Stimulated activated CD4-positive, alpha-beta T cell treated with anti-CD3 and anti-CD28 coated beads, Interleukin-4, amount 100 ng/mL, for 24 hours (primary cell): ENCODE measurements at places on chromosomes 4 and X.

GRCh38 chr4:105361053-105361452 lies 112.8 kb downstream of the PPA2 start:
- DNase-seq, result no peak

DNA sequence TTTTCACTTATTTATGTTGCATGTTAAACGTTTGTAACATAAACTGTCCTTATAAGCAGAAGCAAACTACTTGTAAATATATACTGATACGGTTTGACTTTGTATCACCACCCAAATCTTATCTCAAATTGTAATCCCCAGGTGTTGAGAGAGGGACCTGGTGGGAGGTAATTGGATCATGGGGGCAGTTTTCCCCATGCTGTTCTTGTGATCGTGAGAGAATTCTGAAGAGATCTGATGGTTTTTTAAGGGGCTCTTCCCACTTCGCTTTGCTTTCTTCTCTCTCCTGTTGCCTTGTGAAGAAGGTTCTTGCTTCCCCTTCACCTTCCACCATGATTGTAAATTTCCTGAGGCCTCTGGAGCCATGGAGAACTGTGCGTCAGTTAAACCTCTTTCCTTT lies 87.1 kb upstream of the MAPK10 start:
- DNase-seq, result no peak

DNA sequence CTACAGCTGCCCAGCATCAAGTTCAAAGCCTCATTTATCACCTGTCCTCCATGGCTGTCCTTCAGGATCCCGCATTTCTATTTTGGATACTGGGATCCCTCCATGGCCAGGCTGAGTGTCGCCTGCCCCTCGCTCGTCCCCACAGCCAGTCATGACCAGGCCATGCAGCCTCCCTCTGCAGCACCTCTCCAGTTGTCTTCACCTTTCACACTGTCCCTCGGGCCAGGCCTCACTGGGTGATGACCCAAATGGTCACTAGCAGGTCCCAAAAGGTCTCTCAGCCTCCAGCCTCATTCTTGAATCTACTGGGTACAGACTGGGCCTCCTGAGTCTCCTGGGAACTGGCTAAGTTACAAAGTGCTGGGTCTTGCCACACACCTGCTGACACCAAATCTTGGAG lies 48.7 kb upstream of the HELT start:
- DNase-seq, result no peak

DNA sequence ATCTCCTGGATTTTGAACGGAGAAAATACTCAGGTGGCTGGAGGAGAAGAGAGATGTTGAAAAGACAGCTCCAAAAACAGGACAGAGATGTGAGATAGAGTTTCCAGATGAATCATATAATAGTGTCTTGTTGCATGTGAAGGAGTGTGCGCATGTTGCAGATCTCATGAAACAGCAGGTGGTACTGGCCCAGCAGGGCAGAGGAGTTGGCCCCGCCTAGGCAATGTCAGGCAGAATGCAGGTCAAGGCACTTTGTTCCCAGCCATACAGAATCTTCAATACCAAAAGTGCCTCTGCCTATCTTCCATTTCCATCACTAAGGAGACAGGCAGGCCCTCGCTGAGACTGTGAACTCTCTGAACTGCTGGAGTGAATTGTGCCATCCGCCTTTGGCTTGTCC lies 63.9 kb upstream of the FAT1 start:
- no peak for DNase-seq

GRCh38 chrX:71514367-71515037 lies 18.4 kb upstream of the OGT start:
- DNase-seq, result peak; percentile 12

DNA sequence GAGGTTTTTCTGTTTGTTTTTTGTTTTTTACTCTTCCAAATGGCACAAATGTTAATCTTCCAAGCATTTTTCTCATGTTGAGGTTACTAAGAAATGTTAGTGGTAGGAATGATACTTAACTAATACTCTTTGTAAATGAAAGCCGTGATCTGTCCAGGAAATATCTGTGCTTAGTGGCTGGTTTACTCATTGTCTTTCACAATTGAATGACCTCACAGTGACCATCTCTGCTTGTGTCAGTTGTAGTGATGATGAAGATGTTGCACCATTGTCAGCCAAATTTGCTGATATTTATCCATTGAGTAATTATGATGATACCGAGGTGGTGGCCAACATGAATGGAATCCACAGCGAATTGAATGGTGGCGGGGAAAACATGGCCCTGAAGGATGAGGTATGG lies 93.5 kb downstream of the TNIP2 start:
- no peak for DNase-seq

DNA sequence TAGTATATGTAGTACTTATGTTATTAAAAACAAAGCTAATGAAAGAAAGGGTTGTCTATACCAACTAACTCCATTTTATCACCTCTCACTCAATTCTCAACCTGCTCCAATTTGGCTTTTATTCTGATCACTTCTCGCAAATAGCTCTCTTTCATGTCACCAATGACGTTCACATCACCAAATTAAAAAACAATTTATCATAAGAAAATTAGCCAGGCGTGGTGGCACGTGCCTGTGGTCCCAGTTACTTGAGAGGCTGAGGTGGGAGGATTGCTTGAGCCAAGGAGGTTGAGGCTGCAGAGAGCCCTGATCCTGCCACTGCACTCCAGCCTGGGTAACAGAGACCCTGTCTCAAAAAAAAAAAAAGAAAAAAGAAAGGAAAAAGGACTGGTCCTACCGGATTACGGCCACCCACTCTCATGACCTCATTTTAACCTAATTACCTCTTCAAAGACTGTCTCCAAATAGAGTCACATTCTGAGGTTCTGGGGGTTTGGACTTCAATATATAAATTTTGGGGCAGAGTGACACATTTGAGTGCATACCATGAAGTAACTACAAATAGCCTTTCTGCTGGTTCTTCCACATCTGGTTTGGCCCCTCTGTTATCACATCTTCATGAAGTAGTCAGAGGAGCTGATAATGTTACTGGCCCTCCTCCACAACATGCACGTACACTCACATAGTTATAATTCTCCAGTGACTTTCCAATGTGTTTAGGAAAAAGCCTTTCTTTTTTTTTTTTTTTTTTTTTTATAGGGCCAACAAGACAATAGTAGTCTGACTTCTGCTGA lies 15.8 kb upstream of the RBMX start:
- DNase-seq, result no peak

DNA sequence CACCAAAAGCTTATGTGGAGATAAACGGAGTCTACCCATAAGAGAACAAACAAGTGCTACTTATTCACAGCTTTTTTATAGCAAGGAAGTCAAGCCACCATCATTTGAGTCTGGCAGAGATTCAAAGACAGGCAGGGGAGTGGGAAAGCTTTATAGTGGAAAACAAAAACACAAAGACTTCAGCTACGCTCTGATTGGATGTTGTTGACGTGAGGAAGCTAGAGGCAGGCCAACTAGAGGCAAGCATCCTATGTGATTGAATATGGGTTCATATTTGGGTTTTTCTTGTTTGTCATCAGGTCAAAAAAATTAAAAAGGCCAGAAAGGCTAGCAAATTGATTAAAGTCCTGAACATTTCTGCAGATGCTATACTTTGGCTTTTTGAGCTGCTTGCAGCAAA lies 719 bp upstream of the TCEAL4 start:
- no peak for DNase-seq

DNA sequence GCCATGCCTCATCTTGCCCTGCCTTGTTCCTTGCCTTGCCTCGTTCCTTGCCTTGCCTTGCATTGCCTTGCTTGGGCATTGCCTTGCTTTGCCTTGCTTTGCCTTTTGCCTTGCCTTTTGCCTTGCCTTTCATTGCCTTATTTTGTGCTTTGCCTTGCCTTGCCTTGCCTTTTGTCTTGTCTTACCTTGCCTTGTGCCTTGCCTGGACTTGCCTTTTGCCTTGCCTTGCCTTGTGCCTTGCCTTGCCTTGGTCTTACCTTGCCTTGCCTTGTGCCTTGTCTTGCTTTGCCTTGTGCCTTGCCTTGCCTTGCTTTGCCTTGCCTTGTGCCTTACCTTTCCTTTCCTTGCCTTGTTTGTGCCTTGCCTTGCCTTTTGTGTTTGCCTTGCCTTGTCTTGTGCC lies 88.2 kb downstream of the TAB3 start:
- DNase-seq, result no peak

DNA sequence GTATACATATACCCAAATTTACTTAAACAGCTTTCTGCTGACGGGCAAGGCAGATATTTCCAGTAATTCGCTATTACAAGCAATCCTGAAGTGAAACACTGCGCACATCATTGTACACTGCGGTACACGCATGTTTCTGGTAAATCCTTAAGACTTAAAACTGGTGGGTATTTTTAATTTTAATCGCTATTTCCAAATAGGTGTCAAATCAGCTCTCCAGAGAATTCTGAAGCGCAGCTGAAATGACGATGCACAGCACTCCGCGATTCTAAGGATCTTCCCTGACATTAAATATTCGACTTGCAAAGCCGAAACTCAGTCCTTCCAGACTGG lies 361 bp downstream of the TMEM128 start:
- no peak for DNase-seq

DNA sequence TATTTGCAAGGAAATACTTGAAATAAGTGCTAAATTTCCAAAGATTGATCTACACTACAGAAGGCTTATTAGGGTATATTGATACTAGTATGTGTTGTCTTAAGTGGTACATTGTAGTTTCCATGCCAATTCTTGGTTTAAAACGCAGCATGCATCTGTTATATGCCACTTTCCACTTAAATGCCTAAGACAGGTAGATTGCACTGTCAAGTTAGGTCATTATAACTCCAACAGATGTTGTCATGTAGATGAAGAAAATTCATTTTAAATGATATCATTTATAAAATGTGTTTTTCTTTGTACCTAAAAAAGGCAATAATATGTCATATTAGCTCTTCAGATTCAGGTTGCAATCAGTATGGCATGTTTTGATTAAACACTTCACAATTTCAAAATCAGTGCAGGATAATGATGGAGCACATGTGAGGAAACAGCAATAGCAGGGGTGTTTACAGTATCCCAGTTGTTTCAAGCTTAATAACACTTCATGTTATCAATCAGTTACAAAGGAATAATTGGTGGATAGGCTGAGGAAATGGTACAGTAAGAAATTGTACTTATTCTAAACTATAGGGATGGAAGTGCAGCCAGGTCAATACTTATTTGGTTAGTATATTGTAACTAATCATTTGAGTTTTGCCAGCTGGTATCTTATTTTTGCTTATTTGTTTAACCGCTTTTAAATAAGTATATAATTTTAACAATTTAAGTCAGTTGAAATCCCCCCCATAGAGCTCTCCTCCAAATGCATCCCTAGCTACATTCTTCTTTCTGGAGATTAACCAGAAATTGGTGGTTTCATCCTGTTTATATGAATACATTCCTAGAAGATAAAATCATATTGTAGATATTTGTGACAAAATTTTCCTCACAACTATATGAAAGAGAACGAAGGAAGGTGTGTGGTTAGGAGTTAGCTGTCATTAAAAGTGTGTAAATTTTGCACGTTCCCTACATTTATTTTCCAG lies 454.4 kb upstream of the ATOH1 start:
- no peak for DNase-seq

DNA sequence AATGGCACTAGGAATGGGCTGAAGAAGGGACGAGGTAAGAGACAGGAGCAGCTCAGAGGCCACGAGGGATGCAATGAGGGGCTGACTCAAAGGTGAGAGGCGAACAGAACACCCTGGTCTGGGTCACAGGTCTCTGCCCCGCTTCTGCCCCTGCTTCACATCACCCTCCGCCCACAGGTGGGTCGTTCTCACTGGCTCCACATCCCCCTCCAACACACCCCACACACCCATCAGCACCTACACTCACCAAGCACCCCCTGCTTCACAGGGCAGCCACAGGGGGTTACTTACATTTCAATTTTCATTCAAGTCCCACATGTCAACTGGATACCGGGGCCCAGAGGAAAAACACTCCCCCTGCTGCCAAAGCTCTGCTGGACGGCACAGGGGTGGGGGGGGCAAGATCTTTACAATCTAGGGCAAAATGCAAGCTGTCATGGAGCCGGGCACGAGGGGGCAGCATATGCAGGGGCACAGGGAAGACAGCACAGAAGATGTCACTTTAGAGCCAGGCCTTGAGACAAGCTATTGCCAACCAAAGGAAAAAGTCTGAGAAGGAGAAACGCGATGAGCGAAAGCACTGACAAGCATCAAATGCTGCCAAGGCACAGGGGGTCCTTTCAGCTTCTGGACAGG lies 94.0 kb downstream of the AFAP1 start:
- no peak for DNase-seq

DNA sequence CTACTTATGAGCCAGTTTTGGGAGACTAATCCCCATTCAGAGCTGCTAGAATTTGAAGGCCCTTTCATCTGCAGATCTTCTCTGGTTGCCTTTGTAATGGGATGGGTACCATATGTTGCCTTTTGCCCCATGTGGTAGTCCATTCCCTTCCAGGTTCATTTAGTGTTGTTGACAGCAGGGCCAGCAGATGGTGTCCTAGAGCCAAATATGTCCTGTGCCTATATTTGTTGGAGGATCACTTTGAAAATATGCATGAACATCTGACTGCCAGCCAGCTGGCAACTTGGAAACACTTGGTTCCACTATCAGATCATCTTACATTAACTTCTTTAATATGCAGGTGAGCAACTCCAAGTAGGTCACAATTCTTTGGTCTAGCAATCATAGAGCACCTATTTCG lies 30.4 kb downstream of the CFAP299 start:
- peak; percentile 57 for DNase-seq

- DNase-seq, result no peak
Measured at GRCh38 chrX:65532016-65532415, 2.6 kb downstream of the LAS1L start.

DNA sequence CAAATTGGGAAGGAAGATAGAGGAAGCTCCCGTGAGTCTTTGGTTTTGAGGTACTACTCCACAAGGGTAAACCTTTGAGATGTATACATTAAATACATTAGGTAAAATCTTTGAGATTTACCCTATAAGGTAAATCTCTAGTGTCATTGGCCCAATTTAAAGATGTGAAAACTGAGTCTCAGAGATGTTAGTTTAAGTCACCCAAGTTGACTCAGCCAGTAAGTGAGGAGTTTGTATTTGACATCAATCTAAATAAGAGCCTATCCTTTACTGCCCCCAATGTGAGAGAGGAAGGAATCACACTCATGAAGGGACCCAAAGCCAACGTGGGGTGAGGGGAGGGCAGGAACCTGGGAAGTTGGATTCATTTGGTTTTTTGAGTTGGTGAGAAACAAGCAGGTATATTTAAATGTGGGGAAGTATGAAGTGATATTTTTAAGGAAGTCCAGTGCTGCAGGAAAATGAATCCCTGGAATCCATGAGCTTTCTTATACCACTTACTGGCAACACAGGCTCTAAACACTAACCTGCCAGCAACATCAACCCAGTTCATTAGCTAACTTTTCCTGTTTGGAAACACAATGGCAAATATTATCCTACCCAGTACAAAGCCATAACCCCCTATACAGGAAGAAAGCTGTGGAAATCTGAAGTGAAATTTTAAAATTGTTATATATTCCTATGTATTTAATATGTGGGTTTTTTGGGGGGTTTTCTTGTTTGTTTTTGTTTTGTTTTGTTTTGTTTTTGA lies 55.3 kb downstream of the PALLD start:
- no peak for DNase-seq

- no peak for DNase-seq
Measured at GRCh38 chr4:155271557-155271956, 63.1 kb downstream of the NPY2R start.

DNA sequence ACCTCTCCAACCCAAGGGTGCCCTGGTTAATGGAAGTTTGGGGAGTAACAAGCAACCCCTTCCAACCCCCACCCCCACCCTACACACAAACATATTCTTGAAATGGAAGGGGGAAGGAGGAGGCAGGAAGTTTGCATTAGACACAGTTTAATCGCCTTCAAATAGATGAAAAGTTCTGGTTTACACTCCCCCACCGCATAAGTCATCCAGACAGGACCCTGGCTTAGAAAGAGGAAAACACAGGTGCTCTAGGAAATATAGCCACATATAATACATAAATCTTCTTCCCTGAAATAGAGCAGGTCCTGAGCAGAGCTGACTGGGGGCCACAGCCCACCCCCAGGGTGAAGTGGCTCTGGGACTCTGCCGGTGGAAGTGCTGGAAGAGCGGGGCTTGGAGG lies 25.1 kb downstream of the SASH3 start:
- DNase-seq, result no peak
